ENCODE measurements at places on chromosomes 5 and 9.
A peak's percentile ranks its signal among the peaks of the same experiment; 100 is the strongest.

DNA sequence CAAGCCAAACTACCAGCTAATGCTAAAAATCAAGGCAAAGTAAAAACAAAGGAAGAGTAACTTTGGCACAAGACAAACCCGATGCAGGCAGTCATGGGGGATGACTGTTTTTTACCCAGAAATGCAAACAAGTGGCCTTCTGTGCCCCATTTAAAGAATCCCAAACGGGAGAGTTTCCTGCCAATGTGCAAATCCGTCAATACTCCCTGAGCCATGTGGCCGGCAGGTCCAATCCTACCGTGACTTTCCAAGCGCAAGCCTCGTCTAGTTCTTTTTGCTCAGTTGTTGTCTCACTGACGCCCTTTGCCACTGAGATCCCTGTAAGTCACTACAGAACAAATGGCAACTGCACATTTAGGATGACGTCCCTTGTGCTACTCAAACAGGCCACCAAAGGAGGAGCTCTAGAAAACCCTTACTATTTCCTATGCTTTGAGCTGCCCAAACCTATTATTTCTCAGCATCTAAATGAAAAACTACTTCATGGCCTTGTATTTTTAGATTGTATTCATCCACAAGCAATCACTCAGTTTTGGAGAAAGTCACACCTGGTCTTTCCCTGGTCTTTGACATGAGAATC lies 43.4 kb downstream of the OTULIN start:
- no peak for DNase-seq

- DNase-seq: no peak
Measured at GRCh38 chr9:125380406-125380805, 118.8 kb downstream of the GAPVD1 start.

- no peak for DNase-seq
Measured at GRCh38 chr5:6080436-6080835, 297.9 kb downstream of the MED10 start.

- DNase-seq: no peak
Measured at GRCh38 chr9:124510650-124511425, 3.6 kb upstream of the NR5A1 start.

GRCh38 chr5:66174338-66174737 lies 30.2 kb downstream of the SREK1 start:
- no peak for DNase-seq

GRCh38 chr9:134324359-134325095 lies 1.7 kb upstream of the RXRA start:
- no peak for DNase-seq

GRCh38 chr5:44358421-44358820 lies 30.8 kb downstream of the FGF10 start:
- DNase-seq: no peak

GRCh38 chr9:128439273-128439672 lies 16.5 kb upstream of the ODF2 start:
- no peak for DNase-seq

DNA sequence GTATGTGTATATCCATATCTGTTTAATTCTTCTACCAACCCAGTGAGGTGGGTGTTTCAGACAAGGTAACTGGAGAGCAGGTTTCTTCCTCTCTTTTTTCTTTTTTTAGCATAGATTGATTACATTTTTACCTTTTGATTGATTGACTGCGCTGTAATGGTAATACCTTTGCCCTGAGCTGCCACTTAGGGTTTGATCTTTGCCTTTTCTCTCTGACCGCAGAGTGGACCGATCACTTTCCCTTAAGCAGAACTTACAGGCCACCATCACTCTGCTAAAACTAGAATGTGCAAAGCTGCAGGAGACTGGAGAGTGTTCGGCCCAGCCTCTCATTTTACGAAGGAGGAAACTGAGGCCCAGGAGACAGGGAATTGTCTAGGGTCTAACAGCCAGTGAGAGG lies 38.0 kb downstream of the RCL1 start:
- DNase-seq: no peak

GRCh38 chr5:96752341-96753016 lies 55.3 kb downstream of the ERAP1 start:
- DNase-seq: no peak

- no peak for DNase-seq
Measured at GRCh38 chr5:1799110-1799601, 481 bp downstream of the MRPL36 start.

DNA sequence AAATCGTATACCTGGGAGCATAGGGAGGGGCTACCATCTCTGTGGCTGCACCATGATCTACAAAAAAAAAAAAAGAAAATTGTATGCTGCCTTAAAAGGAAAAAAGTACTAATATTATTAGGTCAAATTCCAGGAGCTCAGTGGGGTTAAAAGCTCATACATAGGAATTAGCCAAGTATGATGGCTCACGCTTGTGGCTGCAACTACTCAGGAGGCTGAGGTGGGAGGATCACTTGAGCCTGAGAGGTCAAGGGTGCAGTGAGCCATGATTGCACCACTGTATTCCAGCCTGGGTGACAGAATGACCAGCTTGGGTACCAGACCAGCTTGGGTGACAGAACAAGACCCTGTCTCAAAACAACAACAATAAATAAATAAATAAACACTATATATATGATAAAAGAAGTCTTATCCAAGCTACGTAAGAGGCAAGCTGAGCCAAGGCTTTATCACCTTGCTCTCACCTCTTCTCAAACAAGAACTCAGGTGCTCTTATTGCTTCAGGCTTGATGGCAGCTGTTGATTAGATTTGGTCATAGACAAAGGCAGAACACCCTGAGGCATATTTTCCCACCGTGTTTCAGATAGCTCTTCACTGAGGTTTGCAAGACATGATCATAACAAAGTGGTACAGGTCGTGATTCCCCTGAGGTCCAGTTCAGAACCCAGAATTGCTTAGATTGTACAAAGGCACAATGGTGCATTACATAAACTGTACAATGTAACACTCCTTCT lies 3.3 kb upstream of the FBXW11 start:
- no peak for DNase-seq

- DNase-seq: no peak
Measured at GRCh38 chr5:1666812-1667588, 132.6 kb downstream of the MRPL36 start.

- DNase-seq: peak; percentile 7
Measured at GRCh38 chr5:142426129-142427014, 101.6 kb upstream of the SPRY4 start.

GRCh38 chr9:107898761-107899160 lies 409.2 kb upstream of the KLF4 start:
- no peak for DNase-seq

GRCh38 chr9:133887540-133888047 lies 104.5 kb downstream of the VAV2 start:
- DNase-seq: no peak

- no peak for DNase-seq
Measured at GRCh38 chr9:22214497-22215031, 205.5 kb upstream of the CDKN2B start.

- DNase-seq: no peak
Measured at GRCh38 chr5:134189031-134189430, 12.3 kb upstream of the SKP1 start.

- DNase-seq: no peak
Measured at GRCh38 chr9:137088121-137088520, 1.3 kb downstream of the MAN1B1 start.

DNA sequence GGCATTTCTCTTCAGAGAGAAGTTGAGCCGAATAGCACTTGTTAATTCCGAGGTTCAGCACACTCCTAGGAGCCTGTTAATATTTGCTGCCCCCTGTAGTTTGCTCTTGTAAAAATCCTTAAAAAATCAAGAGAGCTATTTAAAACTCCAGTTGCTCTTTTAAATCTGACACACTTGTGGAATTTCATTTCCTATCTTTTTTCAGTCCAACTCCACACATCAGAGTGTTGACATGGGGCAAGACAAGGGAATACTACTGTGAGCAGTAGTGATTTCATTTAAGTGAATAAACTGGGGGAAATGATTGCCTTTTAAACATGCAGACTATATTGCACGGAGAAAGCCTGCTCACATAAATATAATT lies 1096.3 kb upstream of the DMAC1 start:
- DNase-seq: no peak

DNA sequence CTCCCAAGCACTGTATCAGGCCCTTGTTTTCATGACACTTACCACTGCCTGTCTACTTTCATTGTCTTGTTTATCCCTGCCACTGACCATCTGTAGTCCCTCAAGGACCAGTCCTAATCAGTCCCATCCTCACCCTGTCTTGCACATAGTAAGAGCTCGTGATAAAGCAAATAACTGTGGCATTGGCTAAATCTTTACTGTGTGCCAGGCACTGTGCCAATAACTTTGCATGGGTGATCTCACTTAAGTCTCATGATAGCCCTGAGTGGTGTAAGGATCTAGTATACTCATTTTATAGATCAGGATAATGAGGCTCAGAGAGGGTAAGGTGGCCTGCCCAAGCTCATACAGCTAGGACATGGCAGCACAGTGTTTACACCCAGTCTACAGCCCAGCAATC lies 5.6 kb downstream of the CDX1 start:
- no peak for DNase-seq

DNA sequence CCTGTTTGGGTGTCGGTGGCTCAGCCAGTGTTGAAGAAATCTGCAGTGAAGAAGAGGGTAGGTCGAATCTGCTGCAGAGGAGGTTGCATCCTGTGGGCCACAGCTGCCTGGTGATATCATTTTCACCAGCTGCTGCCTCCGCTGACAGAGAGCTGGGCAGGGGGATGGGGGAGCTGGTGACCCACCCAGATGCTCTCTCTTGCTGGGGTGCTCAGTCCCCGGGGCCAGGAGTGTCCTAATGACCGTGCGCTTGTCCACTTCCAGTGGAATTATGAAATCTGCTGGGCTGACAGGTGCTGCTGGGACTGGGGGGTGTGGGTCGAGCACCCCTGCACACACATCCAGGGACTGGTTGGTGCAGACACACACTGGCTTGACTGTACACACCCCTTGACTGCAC lies 83.2 kb upstream of the IRX4 start:
- no peak for DNase-seq

DNA sequence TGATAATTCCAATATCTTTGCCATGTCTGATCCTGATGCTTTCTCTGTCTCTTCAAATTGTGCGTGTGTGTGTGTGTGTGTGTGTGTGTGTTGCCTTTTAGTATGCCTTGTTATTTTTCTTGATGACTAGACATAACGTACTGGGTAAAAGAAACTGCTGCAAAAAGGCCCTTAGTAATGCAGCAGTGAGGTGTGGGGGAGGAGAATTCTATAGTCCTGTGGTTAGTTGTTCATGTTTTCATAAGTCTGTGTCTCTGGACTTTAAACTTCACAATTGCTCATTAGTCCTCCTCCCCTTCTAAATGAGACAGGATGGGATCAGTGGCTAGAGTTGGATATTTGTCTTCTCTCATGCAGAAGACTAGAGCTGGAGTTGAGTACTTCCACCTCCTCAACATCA lies 346.2 kb upstream of the IRX1 start:
- no peak for DNase-seq

- DNase-seq: no peak
Measured at GRCh38 chr5:10555277-10555684, 8.6 kb upstream of the ANKRD33B start.

- DNase-seq: no peak
Measured at GRCh38 chr5:101915554-101915953, 380.5 kb downstream of the SLCO4C1 start.

- no peak for DNase-seq
Measured at GRCh38 chr5:35246411-35246810, 16.1 kb upstream of the PRLR start.

GRCh38 chr9:38186404-38187115 lies 117.5 kb upstream of the SHB start:
- no peak for DNase-seq

GRCh38 chr9:134943411-134943810 lies 25.7 kb upstream of the FCN1 start:
- no peak for DNase-seq
